ENCODE measurements at places on chromosomes 7 and 10. TPM values are rescaled to one million over a fixed set of nuclear protein-coding genes. Genes with fewer than 3 reads are reported as not detected.

GRCh38 chr10:76723844-76724243 lies 913.8 kb downstream of the KCNMA1 start:
- H3K27me3 ChIP-seq: peaks cover 8% of the 10 kb centered on the region
- DNase-seq: no peak
- H3K4me1 ChIP-seq: no peaks in the 10 kb centered on the region
- H3K4me3 ChIP-seq: no peak overlapping the region
- no peak overlapping the region for H3K27ac ChIP-seq

DNA sequence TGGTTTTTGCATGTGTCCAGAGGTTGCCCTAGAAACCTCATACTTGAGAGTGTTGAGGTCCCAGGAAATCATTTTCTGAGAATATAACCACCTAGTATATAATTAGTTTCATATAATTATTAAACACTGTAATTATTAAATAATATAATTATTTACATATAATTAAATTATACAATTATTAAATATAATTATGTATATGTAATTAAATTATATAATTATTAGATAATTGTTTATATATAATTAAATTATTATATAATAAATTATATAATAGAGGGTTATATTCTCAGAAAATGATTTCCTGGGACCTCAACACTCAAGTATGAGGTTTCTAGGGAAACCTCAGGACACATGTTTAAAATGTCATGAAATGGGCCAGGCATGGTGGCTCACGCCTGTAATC lies 27.6 kb downstream of the SCRN1 start:
- H3K36me3 ChIP-seq: peaks cover 10% of the 10 kb centered on the region
- no peak for DNase-seq
- H3K4me1 ChIP-seq: no peaks in the 10 kb centered on the region
- H3K4me3 ChIP-seq: no peak overlapping the region
- no peak overlapping the region for H3K27ac ChIP-seq

DNA sequence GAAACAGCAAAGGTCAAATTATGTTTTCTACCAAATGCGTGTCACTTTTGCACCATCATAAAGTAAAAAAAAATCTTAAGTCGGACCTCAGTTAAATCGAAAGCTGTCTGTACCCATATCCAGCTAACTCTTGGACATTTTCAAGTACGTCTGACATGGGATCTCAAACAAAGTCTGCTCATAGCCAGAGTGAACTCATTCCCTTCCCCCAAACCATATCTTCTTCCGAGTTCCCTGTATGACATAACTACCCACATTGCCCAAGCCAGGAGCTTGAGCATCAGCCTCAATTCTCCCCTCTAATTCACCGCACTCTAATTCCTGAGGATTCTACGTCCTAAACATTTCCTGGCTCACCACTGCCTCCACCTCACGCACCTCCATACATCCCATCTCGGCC lies 44.8 kb upstream of the TARP start:
- no peaks in the 10 kb centered on the region for H3K4me1 ChIP-seq
- H3K27me3 ChIP-seq: no peaks in the 10 kb centered on the region
- no peak overlapping the region for H3K27ac ChIP-seq
- H3K36me3 ChIP-seq: no peaks in the 10 kb centered on the region
- DNase-seq: no peak
- H3K4me3 ChIP-seq: no peak overlapping the region

DNA sequence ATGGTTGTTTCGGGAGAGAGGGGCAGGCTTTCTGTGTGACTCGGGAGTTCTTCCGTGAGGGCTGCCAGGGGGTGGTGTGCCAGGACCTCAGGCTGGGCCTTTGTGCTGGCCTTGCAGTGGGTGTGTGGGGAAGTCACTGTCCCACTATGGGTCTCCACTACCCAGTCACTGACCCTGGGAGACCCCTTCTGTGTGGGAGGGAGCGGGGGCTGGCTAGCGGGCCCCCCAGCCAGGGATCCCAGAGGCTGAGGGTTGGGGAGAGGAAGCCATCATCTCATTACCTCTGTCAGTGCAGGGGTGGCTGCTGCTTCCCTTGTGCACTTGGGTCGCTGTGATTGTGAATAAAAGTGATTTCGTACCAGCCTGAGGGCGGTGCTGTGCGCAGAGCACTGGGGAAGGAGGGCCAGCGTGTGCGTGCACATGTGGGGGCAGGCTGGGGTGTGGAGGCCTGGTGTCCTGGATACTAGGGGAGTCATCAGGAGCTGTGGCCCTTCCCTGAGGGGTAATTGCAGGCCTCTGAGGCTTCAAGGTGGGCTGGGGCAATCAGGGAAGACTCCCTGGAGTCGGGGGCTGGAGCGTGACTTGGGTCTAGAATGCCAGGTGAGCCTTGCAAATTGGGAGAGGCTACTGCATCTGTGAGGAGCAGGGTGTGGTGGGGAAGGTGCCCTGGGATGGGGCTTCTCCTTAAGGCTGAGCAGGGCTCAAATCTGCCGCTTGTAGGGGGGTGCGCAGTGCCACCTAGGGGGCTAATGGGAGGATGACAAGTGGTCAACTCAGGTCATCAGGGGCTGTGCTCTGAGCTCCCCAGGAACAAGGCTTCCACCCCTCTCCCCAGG lies 98.9 kb downstream of the NEURL1 start:
- no peaks in the 10 kb centered on the region for H3K27me3 ChIP-seq
- H3K4me3 ChIP-seq: no peak overlapping the region
- H3K4me1 ChIP-seq: no peaks in the 10 kb centered on the region
- H3K27ac ChIP-seq: no peak overlapping the region
- DNase-seq: peak; percentile 47
- H3K36me3 ChIP-seq: peaks cover 24% of the 10 kb centered on the region

DNA sequence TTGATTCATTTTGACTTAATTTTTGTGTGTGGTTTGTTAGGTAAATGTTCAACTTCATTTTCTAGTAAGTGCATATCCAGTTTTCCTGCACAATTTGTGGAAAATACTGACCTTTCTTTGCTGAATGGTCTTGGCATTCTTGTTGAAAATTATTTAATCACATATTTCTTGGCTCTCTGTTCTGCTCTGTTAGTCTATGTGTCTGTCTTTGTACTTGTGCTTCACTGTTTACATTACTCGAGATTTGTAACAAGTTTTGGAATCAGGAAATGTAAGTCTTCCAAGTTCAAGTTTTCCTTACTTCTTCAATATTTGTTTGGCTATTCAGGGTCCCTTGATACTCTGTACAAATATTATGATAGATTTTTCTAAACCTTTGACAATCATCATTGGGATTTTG lies 838.2 kb upstream of the POM121L12 start:
- H3K4me1 ChIP-seq: no peaks in the 10 kb centered on the region
- peak; percentile 21 for DNase-seq
- H3K4me3 ChIP-seq: no peak overlapping the region

DNA sequence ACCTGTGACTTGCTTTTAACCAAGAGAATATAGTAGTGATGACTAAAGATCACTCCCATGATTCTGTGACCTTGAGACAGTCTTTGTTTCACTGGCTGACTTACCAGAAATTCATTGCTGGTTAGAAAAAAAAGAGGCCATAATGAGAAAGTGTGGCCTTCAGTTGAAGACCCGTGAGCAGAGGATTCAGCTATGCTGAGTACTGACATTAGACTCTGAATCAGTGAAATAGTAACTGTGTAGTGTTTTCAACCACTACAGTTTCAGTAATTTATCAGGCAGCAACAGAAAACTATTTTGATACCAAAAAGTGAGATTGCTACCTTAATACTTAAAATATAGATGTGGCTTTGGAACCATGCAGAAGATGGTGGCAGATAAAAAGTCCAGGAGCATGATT lies 298.0 kb upstream of the KCND2 start:
- no peak for DNase-seq
- H3K27me3 ChIP-seq: no peaks in the 10 kb centered on the region
- no peak overlapping the region for H3K4me3 ChIP-seq
- H3K27ac ChIP-seq: no peak overlapping the region
- no peaks in the 10 kb centered on the region for H3K36me3 ChIP-seq

GRCh38 chr10:114822444-114823076 lies 980 bp downstream of the FHIP2A start:
- peaks cover 36% of the 10 kb centered on the region for H3K4me1 ChIP-seq
- no peaks in the 10 kb centered on the region for H3K36me3 ChIP-seq
- peak; percentile 29 for DNase-seq
- peak overlapping the region; percentile 97 for H3K27ac ChIP-seq
- peak overlapping the region; percentile 84 for H3K4me3 ChIP-seq

DNA sequence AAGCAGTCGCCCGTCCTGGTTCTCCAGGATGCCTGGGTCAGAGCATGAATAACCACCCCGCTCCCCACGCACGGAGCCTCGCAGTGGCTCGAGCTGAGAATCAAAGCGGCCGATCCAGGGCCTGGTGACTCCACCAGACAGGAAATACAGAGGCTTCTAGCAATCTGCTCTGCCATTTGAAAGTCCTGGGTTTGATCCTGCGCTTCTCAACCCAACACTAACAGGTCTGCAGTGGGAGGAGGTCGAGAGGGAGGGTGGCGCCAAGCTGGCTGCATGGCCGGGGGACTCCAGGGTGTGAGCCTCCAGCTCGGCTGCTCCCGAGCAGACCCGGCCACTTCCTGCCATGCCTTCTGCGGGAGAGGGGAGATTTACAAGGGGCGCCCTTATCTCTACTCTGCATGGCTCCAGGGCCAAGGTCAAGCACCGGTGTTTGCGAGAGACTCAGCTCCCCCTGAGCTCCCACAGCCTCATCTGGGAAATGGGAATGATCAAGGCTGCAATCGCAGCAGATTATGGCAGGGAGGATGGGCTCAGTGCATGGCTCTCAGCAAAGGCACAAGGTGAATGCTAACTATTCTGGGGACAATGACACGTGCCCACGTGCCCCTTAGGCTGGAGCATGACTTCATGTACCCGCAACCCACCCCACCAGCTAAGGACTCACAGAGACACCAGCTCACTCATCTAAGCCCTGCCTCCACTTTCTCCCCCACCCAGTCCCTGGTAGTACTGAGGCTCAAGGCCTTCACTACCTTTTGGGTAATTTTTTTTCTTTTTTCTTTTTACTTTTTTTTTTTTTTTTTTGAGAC lies 73.9 kb upstream of the TNRC18 start:
- no peak overlapping the region for H3K4me3 ChIP-seq
- H3K36me3 ChIP-seq: peaks cover 47% of the 10 kb centered on the region
- no peak overlapping the region for H3K27ac ChIP-seq
- no peaks in the 10 kb centered on the region for H3K27me3 ChIP-seq
- H3K4me1 ChIP-seq: peaks cover 27% of the 10 kb centered on the region
- DNase-seq: peak; percentile 41

DNA sequence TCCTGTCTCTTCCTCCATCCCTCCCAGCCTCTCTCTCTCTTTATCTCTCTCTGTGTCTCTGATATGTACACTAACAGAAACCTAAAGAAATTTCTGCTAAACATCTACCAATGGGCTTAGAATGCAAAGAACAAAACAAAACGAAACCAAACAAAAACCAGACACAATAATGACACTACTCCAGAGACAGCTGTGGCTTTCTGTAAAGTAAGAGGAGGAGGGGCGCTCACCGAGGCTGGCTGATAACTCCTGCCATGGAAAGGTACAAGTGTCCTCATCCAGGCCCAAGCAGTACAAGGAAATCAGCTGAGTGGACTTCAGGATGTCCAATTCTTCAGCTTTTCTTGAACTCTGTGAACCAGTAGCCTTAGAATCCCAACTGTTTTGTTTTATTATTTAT lies 70.4 kb upstream of the FZD8 start:
- no peak for DNase-seq
- no peaks in the 10 kb centered on the region for H3K4me1 ChIP-seq
- H3K27me3 ChIP-seq: no peaks in the 10 kb centered on the region
- no peak overlapping the region for H3K4me3 ChIP-seq
- H3K36me3 ChIP-seq: no peaks in the 10 kb centered on the region
- no peak overlapping the region for H3K27ac ChIP-seq

Gene LAMB4
- 0.18 TPM for total RNA-seq

Measured in stomach (tissue), 19 donors.